ENCODE measurements at places on chromosomes 7 and 10.
A peak's percentile ranks its signal among the peaks of the same experiment; 100 is the strongest.

- DNase-seq = peak; percentile 66
Measured at GRCh38 chr7:156777364-156778069, 115.5 kb downstream of the LMBR1 start.

DNA sequence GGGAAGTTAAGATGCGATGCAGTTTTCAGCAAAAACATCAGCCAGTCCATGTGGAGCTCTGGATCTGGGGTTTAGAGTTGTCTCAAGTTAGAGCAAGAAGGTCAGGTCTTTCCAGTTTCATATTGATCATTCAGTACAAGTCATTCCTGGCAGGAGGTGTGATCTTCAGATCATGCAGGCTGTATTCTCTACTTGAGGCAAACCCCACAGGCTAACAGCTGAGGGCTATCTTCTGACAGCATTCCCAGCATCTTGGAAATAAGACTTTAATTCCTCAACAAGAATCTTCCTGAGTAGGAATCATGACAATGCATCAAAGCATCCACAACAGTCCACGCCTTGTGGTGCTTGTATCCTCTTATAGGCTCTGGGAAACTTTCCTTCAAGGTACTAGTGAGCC, 94.9 kb upstream of the ZNF438 start:
- DNase-seq = no peak

DNA sequence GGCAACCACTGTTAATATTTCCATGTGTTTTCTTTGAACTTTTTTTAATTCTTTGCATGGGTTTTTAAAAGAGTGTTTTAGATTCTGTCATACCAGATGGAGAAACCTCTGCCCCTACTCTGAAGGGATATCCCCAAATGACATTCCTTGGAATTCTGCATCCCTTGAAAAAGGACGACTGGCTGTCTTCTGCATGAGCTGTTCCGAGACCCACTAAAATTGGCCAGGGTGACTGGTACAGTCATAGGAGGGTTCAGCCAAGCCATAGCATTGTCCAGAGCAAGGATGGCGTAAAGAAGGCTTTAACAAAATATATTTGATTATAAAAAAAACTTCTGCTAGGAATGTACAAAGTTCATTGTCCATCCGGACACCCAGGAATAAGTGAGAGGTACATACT, 952.9 kb downstream of the NRG3 start:
- no peak for DNase-seq

- no peak for DNase-seq
Measured at GRCh38 chr7:11831156-11831735, 752 bp downstream of the THSD7A start.

DNA sequence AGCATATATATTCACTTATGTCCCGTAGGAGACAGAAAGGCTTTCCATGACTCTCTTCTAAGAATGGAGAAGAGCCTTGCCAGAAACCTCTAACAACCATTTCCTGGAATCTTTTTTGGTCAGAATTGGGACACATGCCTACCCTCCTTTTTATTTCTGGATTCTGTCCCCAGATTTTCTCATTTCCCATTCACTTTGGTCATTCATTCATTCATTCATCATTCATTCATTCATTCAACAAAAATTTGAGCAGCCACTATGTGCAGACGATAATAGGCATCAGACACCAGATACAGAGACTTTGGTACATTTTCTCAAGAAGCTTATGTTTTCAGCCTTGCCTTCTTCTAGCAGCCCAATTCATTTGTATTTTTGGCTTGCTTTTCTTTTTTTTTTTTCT, 6.0 kb downstream of the ENTPD7 start:
- DNase-seq = no peak

DNA sequence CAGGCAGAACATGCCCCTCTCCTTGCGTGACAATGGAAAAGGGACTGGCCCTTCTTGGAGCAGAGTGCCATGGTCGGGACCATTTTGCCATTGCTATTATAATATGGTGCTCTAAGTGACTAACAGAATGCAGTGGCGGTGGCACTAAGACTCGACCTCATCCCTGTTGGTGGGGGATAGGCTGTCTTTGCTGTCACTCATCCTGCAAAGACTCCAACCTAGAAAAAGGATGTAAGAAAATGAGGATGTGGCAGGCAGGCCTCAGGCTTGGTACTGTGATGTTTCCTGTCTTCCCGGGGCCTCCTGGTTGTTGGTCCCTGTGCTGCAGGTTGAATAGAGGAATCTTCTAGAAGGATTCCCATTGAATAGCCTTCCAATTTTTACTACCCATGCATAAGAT, 18.6 kb downstream of the BLNK start:
- no peak for DNase-seq

GRCh38 chr7:2706685-2707126, 18.7 kb downstream of the AMZ1 start:
- no peak for DNase-seq

GRCh38 chr7:64787295-64787694, 6.9 kb upstream of the ZNF138 start:
- DNase-seq = no peak

DNA sequence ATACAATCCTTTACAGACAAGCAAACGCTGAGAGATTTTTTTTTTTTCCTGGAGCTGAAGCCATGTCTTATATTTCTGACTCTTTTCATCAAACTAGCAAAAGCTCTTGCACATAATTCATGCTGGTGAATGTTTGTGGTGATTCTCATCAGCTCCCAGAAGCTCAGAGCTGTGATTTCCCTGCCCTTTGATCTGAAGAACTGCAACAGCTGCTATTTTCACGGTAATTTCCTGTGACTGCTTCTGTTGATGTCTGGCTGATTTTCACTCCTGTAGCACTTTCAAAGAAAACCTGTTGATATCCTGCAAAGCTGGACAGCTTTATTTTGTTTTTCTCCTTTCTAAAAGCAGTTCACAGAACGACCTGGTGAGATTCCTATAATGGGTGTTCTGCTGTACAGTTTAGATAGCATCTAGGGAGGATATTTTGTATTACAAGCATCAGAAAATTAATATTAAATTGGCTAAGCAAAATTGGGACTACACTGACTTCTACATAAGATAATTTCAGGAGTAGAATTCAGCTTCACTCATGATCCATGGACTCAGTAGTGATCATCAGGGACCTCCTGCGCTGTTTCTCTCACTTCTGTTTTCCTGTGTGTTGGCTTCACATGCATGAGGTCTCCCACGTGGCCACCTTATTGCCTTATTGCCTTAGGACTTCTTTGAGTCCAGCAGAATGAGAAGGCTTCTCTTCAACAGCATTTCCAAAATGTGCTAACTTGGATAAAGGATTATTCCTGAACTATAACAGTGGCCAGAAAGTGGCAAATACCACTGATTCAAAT, 1111.6 kb upstream of the SORCS1 start:
- DNase-seq = no peak

GRCh38 chr7:140192620-140193019, 15.8 kb upstream of the KDM7A start:
- no peak for DNase-seq
